Cerebellum (tissue), 4 donors: ENCODE measurements at places on chromosomes 3 and 15. TPM values are rescaled to one million over a fixed set of nuclear protein-coding genes. Genes with fewer than 3 reads are reported as not detected.
A peak's percentile ranks its signal among the peaks of the same experiment; 100 is the strongest.

DNA sequence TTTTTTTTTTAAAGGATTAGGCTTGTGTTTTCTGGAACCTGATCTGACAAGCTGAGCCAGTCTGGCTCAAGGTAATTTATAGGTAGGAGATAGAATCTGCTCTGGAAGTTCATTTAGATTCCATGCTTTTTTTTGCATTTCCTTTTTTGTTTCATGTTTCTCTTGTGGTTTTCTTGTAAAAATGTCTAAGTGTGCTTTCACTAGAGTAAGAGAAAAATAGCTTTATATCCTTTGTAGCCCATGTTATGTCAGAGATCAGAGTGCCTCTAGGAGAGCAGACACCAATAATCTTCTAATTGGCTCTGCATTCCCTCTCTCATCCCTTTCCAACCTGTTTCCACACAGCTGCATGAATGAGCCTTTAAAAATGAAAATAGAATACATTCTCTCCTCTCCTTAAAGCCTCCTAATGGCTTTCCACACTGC lies 389.8 kb upstream of the KCNMB2 start:
- DNase-seq = no peak

GRCh38 chr3:31043184-31043819 lies 148.8 kb upstream of the GADL1 start:
- DNase-seq = no peak

Gene LDHAL6B
- not detected for total RNA-seq

GRCh38 chr15:71806452-71806931 lies 3.9 kb upstream of the NR2E3 start:
- no peak for DNase-seq

- DNase-seq = no peak
Observed at GRCh38 chr3:151329363-151329762, at the start of gene P2RY13. TSS of gene P2RY13 (minus strand) at chr3:151329549. CDS start at chr3:151329528, 21 bp downstream.

- no peak for DNase-seq
Observed at GRCh38 chr3:53436828-53437227, 57.6 kb upstream of the CACNA1D start.

DNA sequence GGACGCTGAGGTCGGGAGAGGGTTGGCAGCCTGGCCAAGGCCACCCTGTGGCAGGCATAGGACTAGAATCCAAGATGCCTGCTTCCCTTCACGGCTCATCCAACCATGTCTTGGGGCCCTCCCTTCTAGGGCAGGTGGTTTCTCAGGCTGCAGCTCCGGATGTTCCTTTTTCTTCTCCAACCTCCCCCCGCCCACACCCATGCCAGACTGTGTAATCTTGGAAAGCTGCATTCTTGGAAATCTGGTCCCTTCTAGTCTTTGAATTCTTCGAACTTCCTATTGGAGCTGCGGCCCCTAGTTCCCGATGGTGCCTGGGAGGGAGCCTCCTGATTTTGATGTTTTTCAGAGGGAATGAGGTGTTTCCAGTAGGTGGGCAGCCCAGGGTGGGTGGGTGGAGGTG lies 109.8 kb downstream of the FBLN2 start:
- DNase-seq = no peak

- no peak for DNase-seq
Observed at GRCh38 chr15:29690765-29691475, 131.3 kb downstream of the TJP1 start.

DNA sequence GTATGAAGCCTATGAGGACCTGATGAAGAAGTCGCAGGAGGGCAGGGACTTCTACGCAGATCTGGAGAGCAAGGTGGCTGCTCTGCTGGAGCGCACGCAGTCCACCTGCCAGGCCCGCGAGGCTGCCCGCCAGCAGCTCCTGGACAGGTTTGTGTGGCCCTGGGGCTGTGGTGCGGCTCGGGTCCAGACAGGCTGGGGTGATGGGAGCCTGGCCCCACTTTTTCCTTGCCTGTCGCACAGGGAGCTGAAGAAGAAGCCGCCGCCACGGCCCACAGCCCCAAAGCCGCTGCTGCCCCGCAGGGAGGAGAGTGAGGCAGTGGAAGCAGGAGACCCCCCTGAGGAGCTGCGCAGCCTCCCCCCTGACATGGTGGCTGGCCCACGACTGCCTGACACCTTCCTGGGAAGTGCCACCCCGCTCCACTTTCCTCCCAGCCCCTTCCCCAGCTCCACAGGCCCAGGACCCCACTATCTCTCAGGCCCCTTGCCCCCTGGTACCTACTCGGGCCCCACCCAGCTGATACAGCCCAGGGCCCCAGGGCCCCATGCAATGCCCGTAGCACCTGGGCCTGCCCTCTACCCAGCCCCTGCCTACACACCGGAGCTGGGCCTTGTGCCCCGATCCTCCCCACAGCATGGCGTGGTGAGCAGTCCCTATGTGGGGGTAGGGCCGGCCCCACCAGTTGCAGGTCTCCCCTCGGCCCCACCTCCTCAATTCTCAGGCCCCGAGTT lies 29.0 kb downstream of the PTPN23 start:
- peak; percentile 45 for DNase-seq

DNA sequence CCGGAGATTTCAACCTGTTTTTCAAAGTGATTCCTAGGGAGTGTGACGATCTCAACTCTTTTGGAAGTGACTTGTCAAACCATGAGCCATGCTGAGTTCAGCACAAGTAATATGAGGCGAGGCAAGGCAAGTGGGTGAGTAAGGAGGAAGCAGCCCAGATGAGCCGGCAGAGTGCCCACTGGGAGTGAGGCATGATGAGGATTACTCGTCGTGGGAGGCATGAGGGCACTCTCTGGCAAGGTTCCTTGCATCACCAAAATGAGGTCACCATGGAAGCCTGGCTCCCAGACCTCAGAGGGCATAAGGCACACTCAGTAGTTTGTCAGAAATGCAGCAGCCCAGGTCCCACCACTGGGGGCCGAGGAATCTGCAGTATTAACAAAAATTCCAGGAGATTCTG lies 636.1 kb downstream of the MAGI1 start:
- peak; percentile 62 for DNase-seq

Gene ATP13A5
- total RNA-seq = 0.27 TPM

GRCh38 chr15:73927003-73927475 lies 777 bp downstream of the LOXL1 start:
- DNase-seq = no peak

DNA sequence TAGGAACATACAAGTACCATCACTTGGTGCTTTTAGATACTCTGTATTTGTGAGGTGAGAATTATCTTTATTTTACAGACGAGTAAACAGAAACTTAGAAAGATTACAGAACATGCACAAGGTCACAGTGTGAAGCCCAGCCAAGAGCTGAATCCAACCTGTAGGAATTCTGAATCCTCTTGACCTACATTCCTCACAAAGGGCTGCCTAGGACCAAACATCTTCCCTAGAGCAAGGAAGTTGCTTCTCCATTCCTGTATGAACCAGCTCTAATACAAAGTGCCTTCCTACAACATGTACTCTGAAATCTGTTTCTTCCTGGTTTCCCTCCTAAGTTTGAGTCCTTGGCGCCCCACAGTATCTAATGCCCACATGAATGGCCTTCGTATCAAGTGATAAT lies 2.9 kb downstream of the HDGFL3 start:
- no peak for DNase-seq

Gene GPR156
- total RNA-seq = 6.2 TPM

Gene TLR9
- 0.09 TPM for total RNA-seq

Gene ALDH1A3
- 46.3 TPM for total RNA-seq

Gene HRG
- not detected for total RNA-seq

GRCh38 chr3:122941228-122942206 lies 86.0 kb downstream of the SEMA5B start:
- no peak for DNase-seq

- DNase-seq = no peak
Observed at GRCh38 chr3:39705351-39705900, 104.0 kb upstream of the MYRIP start.

Gene MCTP2
- 0.64 TPM for total RNA-seq

DNA sequence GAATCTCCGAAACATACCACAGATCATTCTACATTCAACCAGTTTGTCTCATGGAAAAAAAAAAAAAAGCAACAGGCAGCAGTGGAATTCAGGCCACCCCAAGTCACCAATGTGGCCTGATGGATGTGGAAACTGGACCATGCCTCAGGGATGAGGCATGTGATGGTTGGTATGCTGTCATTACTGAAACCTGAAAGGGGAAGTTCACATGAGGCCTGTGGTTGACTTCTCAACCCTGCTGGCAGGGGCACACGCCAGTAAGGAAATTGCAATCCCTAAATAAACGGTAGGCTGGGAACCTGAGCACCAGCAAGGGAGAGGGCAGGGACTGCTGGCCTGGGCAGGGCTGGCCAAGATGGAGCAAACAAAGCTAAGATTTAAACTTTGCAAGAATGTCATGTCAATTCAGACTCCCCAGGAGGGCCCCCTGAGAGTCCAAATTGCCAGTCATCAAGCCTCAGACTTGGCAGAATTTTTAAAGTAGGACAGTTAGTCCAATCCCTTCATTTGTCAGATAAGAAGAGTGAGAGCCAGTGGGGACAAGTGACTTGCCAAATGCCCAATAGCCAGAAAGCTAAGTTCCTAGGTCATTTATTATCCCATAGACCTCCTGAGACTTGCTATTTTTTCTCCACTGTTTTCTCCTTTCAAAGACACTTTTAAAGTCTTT lies 310.4 kb downstream of the ERC2 start:
- no peak for DNase-seq

DNA sequence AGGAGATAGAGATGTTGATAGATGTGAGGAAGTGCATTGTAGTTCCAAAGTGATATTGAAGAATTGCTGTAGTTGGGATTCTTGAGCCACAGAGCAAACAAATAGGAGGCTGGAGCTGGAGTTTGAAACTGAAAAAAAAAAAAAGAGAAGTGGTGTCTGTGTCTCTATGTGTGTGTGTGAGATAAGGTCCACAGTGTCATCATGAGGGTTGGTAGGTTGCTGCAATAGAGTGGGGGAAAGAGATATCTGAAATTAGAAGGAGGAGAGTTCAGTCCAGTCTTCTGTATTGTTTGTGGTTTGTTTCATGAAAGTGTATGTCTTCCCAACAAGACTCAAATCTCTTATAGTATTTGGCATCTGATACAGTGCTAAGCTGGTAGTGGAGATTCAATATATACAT lies 37.3 kb upstream of the CACNA1D start:
- no peak for DNase-seq

DNA sequence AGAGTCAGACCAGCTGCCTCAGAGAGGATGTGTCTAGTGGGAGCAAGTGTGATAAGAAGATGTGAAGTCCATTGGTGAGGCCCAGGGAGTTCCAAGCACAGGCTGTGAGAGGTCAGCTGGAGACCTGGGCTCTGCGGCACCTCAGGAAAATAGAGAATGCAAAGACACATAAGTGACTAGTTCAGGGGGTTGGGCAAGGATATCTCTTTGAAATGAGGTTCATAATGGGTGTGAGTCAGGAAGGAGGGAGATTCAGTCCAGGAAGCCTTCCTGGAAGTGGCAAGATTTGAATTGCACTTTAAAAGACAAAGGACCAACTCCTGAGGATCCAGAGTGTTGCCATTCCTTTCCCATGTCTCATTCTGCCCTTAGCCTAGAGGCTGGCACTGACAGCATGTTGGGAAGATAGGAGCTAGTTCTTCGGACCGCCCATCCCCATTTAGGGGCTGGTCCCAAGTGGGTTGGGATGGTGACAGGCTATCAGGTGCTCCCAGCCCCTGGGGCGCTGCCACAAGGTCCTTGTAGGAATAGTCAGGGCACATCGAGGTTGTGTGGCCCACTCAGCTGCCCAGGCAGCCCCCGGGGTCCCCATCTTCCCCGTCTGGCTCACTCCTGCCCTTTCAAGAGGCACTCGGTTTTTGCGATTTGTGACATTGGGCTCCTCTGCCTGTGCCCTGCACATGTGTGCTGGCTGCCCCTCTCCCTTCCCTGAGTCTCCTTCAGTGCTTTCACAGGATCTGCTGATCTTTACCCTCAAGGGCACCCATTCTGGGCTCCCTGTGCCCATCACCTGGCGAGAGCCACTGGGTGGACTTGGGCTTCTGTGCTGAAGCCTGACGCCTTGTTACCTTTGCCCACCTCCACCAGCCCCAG lies 23.7 kb downstream of the ESYT3 start:
- DNase-seq = no peak

DNA sequence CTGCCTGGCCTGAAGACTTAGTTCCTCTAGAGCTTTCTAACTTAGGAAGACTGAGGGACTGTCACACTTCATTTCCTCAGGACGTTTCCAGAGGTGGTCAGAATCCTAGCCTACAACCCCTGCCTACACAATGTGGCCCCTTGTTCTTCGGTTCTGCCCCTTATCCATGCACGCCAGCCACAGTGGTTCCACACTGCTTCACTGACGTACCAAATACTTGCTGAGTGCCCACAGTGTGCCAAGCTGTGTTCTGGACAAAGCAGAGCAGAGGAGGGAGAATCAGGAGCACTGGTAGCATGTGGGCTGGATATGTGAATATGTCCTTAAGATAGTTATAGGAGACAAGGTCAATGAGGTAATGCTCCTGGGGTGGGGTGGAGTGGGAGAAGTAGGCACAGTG lies 70.5 kb upstream of the SAMMSON start:
- no peak for DNase-seq

DNA sequence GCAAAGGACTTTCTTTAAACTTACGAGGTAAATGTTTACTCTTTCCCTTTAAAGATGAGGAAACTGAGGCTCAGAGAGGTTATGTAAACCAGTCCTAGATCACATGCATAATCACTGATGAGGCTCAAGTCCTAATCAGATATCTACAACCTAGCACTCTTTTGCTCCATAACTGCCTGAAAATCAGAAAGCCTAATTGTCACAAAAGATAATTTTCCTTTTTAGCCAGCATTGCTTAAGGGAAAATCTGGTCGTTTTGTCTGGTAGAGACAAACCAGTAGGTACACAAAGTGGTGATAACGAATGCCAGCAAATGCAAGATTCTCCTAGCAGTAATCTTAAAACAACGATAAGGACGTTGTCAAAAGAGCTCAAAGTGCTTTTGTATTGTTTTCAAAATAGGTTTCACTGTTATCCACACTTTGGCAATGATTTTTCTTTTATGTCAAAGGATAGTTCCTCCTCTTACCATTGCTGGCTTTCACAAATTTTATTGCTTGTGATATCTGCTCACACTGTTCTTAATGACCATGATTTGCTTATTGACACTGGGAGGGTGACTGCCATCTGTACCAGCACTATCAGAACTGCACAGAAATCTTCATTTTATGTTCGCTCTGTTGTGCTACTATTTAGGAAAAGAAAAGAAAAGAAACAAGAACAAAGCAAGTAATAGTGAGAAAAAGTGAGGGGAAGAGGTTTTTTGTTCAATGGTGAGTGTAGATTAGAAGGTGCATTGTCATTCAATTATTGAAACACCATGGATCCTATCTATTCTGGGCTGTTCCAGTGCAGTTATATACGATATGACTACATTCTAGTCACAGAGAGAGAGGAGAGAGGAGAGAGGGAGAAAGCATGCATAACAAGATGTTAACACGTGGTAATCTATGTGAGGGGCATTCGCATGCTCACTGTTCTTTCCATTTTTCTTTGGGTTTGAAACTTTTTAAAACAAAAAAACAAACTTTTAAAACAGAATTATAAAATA lies 13.7 kb downstream of the IQCH start:
- DNase-seq = no peak

Gene LRRC34
- 21.1 TPM for total RNA-seq

DNA sequence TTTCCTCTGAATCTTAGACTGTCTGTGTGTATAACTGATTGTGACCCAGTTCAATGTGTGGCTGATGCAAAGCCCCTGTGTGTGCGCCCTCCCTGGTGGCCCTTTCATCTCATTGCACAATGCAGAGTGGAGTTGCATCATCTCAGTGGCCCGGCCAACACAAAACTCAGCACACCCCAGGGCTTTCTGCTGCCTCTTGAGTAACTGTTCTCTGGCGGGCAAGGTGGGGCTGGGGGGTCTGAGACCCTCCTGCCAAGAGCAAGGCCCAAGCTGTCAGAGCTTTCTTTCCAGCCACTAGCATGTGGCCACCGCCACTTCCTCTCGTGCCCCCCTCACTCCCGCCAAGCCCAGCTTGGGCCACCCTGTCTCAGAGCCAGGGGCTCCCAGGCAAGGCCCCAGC lies 80.7 kb upstream of the ALDH1L1 start:
- no peak for DNase-seq

- no peak for DNase-seq
Observed at GRCh38 chr15:47813748-47814384, 96.6 kb downstream of the SEMA6D start.
